ENCODE measurements at places on chromosomes 3 and 15.

DNA sequence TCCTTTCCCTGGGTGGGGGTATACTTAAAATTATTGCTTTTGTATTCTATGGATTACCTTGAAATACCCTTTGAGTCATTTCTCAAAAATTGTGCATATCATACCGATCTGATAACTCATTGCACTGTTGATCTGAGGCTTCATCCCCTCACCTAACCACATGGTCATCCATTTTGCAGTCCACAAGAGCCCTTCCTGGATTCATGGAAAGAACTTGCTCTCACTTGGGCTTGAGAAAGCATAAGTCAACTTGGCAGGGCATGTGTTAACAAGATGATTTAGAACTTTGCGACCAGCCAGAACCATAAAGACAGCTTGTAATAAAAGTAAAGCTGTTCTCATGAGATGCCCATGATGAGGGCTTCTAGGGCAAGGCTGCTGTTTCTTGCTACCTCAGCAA lies 22.2 kb downstream of the MME start:
- no peak for DNase-seq

- DNase-seq = no peak
These were observed 256.0 kb upstream of the TRIM42 start for GRCh38 chr3:140421884-140422283.

DNA sequence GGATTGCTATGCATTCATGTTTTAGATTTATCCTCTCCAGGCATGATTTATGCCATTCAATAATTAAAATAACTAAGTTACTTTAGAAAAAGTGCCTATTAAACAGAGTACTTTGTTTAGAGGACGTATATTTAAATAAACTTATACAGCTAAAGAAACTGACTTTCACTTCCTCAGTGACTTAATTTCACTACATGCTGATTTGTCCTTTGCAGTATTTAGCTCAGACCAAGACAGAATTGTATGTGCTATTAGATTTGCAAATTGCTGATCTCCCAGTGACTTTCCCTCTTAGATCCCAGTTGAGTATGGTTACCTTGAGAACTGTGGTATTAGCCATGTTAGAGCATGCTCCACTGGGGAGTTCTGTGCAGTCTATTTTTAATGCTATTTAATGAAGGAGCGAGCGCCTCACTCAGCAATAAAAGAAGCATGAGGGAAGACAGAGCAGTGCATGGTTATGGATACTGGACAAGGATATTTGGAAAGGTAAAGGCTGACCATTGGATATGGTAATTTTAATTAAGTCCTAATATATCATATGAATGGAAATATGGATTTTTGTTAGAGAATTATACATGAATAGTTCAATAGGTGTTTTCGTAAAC lies 2.7 kb downstream of the ARPP21 start:
- DNase-seq = no peak

DNA sequence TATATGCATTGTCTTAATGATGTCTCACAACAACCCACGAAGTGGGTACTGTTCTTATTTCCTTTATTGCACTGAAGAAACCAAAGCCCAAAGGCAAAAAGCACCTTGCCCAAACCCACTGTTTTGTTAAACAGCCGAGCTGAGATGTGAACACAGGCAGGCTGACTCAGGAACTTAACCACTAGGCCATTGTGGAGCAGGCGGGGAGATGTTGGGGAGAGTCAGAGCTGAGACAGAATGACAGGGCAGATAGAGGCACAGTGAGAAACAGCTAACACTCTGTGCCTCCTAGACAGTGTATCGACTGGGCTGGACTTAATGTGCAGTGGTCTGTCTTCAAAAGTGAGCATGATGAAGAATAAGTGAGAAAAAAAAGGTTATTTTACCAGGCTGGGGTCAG lies 56.5 kb downstream of the RPLP1 start:
- no peak for DNase-seq

- no peak for DNase-seq
These were observed 29.9 kb downstream of the IGSF10 start for GRCh38 chr3:151430821-151431484.

DNA sequence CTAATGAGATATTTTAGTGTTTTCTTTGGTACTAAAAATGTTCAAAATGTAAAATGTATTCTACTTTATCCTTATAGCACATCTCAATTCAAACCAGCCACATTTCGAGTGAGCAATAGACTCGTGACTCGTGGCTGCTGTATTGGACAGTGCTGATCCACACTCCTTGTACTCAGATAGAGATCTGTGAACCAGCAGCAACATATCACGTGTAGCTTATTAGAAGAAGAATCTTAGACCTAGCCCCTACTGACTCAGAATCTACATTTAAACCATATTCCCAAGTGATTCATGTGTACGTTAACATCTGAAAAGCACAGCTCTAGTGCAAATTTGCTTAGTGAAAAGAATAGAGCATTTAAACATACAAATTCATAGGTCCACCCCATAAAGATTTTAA lies 130.9 kb downstream of the IL1RAP start:
- no peak for DNase-seq

DNA sequence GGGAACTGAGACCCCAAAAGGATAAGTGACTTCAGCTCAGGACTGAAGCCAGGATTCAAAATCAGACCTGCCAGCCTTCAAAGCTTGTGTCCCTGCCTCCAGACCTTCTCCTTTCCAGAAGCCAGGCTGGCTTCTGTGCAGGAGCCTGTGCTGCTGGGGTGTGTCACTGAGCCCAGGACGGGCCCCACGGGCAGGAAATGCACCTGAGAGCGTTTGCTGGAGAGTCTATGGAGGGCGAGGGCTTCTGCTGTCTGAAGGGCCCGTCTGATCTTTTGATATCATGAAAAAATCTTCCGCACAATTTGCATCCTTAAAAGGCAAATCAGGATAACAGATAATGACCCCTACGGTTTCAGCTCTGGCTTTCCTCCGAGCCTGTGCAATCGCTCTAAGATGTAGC lies 125.4 kb downstream of the FAM43A start:
- DNase-seq = no peak

GRCh38 chr3:57796261-57796660 lies 40.2 kb downstream of the SLMAP start:
- DNase-seq = no peak

DNA sequence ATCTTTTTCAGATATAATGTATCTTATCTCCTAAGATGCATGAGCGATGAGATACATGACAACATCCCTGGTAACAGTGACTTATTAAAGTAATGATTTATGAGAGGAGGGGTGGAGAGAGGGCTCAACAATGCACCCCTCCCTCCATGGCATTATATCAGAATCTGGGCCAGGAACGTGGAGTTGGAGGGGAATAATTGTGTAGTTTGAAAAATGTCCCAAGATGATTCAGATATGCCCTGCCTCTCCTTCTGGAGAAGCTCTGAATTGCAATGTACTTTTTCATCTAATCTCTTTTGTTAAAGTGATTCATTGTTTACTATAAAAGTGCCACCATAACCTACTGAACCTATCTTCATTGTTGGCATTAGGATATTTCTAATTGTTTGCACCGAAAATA lies 86.5 kb downstream of the FRMD4B start:
- no peak for DNase-seq

DNA sequence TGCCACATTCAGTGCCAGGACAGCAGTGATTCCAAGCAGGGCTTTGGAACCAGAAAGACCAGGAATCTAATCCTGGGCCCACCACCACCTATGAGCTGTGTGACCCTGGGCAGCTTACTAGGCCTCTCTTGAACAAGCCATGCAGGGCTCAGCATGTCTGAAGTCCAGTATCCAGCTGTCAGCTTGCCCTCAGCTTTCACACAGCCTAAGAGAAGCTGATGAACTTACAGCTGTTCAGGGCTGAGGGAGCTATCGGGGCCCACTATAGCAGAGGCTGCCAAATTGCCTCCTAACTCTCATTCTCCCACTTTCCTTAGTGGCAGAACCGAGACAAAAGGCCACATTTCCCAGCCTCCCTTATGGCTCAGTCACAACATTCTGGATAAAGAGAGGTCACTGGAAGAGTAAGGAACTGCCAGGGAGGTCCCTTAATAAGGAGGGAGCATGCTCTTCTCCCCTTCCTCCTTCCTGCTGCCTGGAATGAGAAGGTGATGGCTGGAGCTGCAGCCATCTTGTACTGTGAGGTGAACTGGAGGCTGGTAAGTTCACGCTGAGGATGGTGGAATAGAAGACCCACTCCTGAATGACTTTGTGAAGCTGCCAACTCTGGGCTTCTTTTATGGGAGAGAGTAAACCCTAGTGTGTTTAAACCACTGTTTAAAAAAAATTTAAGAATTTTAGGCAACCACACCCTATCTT lies 34.5 kb downstream of the FEM1B start:
- no peak for DNase-seq

- DNase-seq = no peak
These were observed 96.8 kb downstream of the ANXA2 start for GRCh38 chr15:60301024-60301423.

DNA sequence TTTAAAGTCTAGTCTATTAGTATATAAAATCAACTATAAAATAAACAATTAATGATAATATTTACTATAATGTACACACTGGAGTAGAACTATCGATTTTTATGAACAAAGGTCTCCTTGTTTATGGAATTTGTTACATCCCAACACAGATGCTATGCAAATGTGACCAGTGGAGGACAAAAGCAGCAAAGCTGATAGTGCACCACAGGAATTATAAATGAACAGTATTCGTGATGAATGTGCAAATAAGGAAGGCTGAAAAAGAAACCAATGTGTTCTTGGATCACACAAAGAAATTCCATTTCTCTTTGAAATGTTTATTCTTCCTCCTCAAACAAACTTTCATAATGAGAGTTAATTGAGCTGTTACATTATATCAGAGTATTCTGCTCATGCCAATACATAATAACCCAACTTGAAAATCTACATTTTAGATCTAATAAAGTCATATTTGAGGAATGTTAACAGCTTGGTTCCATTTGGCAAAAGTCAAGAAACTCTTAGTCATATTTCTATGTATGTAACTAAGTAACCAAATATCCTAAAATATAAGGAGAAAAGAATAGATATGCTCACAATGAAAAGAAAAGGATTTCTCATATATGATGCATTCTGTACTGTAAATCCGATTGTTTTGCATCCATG lies 79.3 kb downstream of the NEK10 start:
- DNase-seq = no peak

DNA sequence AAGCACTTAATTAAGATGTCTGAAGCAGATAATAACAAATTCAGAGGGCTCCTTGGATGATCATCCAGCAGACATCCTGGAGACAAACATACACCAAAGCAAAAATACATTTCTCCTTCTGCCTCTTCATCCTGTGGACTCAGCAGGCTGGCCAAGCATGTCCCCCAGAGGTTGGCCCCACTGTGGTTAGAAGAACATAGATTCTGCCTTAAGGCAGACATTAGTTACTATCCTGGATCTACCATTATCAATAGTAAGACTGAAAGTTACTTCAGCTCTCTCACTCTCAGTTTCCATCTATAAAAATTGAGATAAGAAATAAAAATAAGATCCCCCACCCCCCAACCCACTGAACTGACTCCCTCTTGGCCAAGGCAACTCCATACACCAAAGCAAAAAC lies 28.6 kb upstream of the TGFBR2 start:
- DNase-seq = no peak

DNA sequence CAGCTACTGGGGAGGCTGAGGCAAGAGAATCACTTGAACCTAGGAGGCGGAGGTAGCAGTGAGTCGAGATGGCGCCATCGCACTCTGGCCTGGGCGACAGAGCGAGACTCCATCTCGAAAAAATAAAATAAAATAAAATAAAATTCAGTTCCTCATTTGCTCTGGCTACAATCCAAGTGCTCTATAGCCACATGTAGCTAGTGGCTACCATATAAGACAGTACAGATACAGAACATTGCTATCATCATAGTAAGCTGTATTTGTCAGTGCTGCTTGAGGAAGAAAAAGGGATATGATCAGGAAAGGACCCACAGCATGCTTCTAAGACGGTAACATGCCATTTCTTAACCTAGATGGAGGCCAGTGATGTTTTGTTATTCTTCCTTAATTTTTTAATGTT lies 88.7 kb upstream of the CDAN1 start:
- no peak for DNase-seq

- DNase-seq = no peak
These were observed 8.6 kb downstream of the CLEC3B start for GRCh38 chr3:45034612-45035252.

GRCh38 chr3:185532901-185533300 lies 19.5 kb downstream of the LIPH start:
- DNase-seq = no peak

- DNase-seq = no peak
These were observed 200.7 kb upstream of the TTC14 start for GRCh38 chr3:180401226-180401625.

- DNase-seq = no peak
These were observed 21.0 kb upstream of the ATP2B2 start for GRCh38 chr3:10526366-10526765.

GRCh38 chr3:54900838-54901591 lies 26.8 kb downstream of the LRTM1 start:
- DNase-seq = no peak

GRCh38 chr3:186815435-186815834 lies 9.2 kb upstream of the RFC4 start:
- no peak for DNase-seq

- no peak for DNase-seq
These were observed 272.9 kb downstream of the IL5RA start for GRCh38 chr3:2837239-2837638.

- DNase-seq = no peak
These were observed 56.7 kb upstream of the UBE2Q2 start for GRCh38 chr15:75786575-75786947.

DNA sequence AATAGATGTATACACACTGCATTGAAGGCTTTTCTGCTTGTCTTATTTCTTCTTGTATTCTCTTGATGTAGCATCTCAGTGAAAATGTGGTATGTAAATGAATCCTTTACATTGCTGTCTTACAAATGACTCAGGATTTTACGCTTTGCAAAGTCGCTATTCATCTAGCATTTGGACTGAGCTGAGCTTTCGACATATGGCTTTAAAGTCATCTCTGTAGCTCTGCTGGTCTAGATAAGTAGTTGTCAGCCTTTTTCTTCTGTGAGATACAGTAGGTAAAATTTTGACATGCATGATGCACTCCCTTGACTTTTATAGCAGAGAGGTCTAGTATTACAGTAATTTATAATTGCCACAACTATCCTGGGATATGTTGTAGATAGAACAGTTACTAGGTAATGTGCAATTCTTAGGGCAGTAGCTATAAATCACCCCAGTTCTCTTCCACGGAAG lies 16.8 kb downstream of the MEF2A start:
- no peak for DNase-seq

GRCh38 chr3:117751651-117752050 lies 1042.1 kb downstream of the TUSC7 start:
- DNase-seq = no peak

GRCh38 chr3:117490716-117491115 lies 781.1 kb downstream of the TUSC7 start:
- no peak for DNase-seq

Measured in stimulated activated CD4-positive, alpha-beta T cell treated with anti-CD3 and anti-CD28 coated beads, Interleukin-4, amount 100 ng/mL, for 24 hours (primary cell).